Thyroid gland (tissue), 4 donors: ENCODE measurements at places on chromosomes 2 and 18. TPM values are rescaled to one million over a fixed set of nuclear protein-coding genes. Genes with fewer than 3 reads are reported as not detected.

- no peak for DNase-seq
Measured at GRCh38 chr2:109124982-109125592, 3.9 kb upstream of the SH3RF3 start.

- DNase-seq = no peak
Measured at GRCh38 chr18:10234281-10234680, 220.2 kb upstream of the APCDD1 start.

- no peak for DNase-seq
Measured at GRCh38 chr2:203237346-203238238, 1.2 kb upstream of the CYP20A1 start.

DNA sequence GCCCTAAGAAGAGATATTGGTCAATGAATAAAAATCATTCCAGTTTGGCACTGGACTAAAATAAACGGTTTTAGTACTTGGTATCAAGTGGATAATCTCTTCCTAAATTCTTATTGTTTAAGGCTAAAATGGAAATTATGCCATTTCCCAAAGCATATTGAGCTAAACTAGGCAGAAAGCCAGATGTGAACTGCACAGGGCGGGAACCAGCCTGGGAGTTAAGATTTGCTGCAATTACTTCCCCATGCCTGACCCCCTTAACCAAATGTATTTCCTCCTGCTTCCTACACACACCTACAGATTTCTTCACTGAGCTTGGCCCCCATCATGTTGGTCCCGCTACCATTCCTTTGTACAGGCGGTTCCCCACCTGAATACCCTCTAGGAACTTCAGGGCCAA lies 12.2 kb downstream of the ZBTB7C start:
- DNase-seq = no peak

- no peak for DNase-seq
Measured at GRCh38 chr18:55998801-55999385, 410.9 kb upstream of the TCF4 start.

PCGF1 gene
- 17.7 TPM for total RNA-seq

PAX8 gene
- 1,743 TPM for total RNA-seq

- no peak for DNase-seq
Measured at GRCh38 chr2:239114616-239115265, 266.9 kb downstream of the TWIST2 start.

DNA sequence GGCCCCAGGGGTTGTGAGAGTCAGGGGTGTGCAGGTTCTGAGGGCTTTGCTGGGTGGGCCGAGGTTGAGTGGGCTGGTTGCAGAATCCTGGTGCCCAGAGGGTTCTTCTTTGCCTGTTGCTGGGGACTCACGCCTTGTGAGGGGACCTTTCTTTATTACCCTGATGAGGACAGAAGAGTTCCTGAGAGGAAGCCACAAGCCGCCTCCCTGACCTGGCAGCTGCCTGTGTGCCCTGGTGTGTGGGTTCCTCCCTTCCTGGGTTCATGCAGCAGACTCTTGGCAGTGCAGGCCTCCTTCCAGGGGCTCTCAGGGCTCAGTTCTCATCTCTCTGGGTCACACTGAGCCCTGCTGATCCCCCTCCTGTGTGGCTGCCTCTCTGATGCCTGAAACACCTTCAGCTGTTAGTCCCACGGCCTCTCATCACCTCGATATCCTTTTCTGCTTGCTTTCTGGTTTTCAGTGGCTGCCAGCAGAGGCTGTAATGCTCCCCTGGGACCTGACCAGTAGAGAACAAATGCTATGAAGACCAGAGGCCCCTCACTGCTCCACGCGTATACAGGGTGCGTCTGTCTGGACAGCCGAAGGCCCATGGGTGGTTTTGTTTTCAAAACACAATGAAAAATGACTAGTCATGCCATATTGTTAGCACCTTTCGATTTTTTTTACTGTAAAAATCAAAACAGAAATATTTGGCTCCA lies 191.3 kb downstream of the AGAP1 start:
- DNase-seq = no peak

- DNase-seq = no peak
Measured at GRCh38 chr2:117879003-117879402, 64.5 kb downstream of the DDX18 start.

DNA sequence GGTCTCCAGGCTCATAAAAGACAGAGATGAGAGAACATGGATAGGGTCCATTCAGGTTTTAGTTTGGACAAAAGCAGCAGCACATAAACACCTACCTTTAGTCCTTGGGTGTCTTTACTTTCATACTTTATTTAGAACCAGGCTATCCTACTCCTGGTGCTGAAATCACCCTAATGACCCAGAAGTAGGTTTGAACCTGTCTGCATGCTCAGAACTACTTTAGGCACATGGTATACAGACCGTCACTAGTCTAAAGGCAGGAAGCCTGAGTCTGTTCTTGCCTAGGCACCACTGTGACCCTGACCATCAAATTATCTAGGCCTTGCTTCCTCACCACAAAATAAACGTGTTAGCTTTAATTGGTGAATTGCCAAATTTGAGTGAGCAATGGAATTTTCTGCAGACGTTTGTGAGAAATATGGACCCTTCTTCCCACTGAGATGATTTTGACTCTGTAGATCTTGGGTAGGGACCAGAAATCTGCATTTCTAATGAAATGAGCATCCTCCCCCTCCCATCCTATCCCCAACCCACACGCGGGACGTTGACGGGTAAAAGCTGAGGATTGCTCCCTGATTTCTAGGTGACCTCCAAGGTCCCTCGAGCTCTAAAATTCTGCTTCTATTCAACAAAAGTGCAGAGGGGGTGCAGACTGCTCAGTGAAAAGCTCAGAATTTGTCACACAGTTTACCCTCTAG lies 75.1 kb downstream of the PLEKHM3 start:
- no peak for DNase-seq

- no peak for DNase-seq
Measured at GRCh38 chr2:63788071-63788470, 53.6 kb upstream of the UGP2 start.

DNA sequence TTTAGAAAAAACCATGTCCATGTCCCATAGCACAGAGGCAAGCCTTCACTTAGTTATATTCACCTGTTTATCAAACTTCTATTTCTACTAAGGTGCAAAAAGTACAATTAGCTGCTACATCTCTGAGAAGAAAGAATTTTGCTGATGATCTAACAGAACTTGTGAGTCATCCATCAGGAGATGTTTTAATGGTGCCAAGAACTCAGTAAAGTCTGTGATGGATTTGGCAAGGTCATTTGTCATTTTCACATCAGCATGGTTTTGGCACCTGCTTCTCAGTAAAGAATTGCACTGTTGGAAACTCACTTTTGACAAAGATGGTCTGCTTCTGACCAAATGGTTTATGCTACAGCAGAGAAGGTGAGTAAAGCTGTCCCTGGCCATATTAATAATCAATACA lies 195.7 kb upstream of the TMEFF2 start:
- DNase-seq = no peak

GRCh38 chr2:217573571-217573970 lies 429.2 kb downstream of the TNS1 start:
- DNase-seq = no peak

- no peak for DNase-seq
Measured at GRCh38 chr2:167240671-167241070, 352.4 kb downstream of the XIRP2 start.

DNA sequence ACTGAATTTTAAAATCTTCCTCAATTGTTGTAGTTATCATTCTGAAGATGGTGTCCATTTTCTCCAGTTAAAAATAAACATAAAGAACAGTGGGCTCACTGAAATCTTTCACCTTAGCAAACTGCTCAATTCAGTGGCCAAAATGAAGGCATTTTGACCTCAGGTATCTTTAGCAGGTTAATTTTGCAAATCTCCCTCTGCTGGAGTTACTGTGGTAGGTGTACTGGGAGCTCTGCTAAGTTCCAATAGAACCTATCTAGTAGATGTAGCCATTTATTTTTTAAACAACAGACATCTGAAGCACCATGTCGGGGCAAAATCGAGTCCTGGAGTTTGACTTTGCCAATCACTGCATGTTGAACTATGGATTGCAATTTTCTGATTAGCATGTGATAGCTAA lies 177.1 kb downstream of the IRS1 start:
- no peak for DNase-seq

- no peak for DNase-seq
Measured at GRCh38 chr2:18430996-18431748, 129.3 kb downstream of the RDH14 start.

SLC16A14 gene
- total RNA-seq = 1.9 TPM
